ENCODE measurements at places on chromosomes 11 and 22. TPM values are rescaled to one million over a fixed set of nuclear protein-coding genes. Genes with fewer than 3 reads are reported as not detected.
A peak's percentile ranks its signal among the peaks of the same experiment; 100 is the strongest.

- H3K4me1 ChIP-seq: peaks cover 3% of the 10 kb centered on the region
- H3K27me3 ChIP-seq: no peaks in the 10 kb centered on the region
- peaks cover 6% of the 10 kb centered on the region for H3K36me3 ChIP-seq
- no peak overlapping the region for H3K4me3 ChIP-seq
- no peak for DNase-seq
These were observed 35.4 kb upstream of the SERPIND1 start for GRCh38 chr22:20738394-20739089.

Gene LRRC55
- not detected for polyA plus RNA-seq

Gene EXPH5
- 0.03 TPM for polyA plus RNA-seq

- no peaks in the 10 kb centered on the region for H3K27me3 ChIP-seq
- no peak overlapping the region for H3K4me3 ChIP-seq
- no peak for DNase-seq
- peaks cover 6% of the 10 kb centered on the region for H3K36me3 ChIP-seq
These were observed 11.5 kb upstream of the NEAT1 start for GRCh38 chr11:65410936-65411680.

Gene TNNI2
- polyA plus RNA-seq: not detected

Gene CALCA
- not detected for polyA plus RNA-seq

DNA sequence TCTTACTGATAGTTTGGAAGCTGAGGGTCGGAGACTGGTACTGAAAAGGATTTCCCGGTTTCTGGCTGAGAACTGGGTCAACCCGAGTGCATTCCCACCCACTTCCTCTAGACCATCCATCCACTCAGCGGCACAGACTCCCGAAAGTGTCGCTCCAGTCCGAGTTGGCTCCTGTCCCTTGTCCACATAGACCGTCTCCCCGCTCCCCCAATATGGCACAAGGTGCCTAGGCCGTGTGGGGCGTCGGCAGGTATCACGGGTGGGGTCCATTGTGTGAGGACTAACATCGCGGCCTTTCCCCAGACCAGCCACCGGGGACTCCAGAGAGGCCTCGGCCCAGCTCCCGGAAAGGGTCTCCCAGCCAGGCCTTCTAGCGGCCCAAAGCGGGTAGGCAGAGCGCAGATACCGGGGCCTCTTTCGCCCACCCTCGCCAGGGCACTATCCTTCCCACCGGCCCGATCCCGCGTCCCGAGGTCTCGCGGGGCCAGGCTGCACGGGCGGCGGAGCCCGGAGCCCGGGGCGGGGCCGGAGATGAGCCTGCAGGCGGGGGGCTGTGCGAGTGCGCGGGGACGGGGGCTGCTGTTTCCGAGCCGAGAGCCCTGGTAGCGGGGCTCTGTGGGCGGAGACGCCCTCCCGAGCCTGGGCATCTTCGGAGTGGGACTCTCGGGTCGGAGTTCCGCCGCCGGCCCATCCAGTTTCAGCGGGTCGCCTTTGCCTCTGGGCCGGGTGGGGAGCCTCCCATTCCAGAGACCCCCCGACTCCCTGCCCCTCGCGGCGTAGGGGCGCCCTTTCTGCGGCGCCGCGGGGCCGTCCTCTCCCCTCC is 21.1 kb downstream of the SERPINH1 start:
- no peaks in the 10 kb centered on the region for H3K36me3 ChIP-seq
- H3K4me3 ChIP-seq: peak overlapping the region; percentile 62
- peak overlapping the region; percentile 94 for H3K27ac ChIP-seq
- no peaks in the 10 kb centered on the region for H3K27me3 ChIP-seq

DNA sequence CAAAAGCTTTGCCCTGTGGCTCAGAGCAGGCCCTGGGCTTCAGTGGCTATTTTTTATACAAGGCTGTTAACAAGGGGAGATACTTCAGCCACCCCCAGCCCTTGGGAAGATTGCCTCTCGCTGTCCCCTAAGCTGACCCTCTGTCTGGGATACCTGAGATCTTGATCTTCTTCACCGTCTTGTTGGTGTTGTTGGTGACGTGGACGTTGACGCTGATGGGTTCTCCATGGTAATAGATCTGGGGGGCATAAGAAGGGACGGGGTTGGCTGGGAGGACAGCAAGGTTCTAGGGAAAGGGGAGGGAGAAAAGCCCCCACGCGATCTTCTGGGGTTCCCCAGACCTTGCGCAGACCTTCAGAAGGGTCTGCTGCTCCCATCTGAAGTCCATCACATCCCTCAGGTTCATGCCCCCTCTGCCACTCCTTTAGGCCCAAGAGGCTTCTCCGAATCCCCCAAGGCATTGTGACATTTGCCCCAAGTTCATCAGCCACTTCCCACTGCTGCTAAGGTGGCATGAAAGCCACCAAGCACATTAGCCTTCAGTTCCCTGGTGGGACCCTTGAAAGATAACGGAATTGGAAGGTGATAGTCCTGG is 36.7 kb downstream of the TPBGL start:
- H3K27ac ChIP-seq: no peak overlapping the region
- H3K4me1 ChIP-seq: peaks cover 31% of the 10 kb centered on the region
- H3K27me3 ChIP-seq: no peaks in the 10 kb centered on the region

Gene PDE2A
- 16.8 TPM for polyA plus RNA-seq

DNA sequence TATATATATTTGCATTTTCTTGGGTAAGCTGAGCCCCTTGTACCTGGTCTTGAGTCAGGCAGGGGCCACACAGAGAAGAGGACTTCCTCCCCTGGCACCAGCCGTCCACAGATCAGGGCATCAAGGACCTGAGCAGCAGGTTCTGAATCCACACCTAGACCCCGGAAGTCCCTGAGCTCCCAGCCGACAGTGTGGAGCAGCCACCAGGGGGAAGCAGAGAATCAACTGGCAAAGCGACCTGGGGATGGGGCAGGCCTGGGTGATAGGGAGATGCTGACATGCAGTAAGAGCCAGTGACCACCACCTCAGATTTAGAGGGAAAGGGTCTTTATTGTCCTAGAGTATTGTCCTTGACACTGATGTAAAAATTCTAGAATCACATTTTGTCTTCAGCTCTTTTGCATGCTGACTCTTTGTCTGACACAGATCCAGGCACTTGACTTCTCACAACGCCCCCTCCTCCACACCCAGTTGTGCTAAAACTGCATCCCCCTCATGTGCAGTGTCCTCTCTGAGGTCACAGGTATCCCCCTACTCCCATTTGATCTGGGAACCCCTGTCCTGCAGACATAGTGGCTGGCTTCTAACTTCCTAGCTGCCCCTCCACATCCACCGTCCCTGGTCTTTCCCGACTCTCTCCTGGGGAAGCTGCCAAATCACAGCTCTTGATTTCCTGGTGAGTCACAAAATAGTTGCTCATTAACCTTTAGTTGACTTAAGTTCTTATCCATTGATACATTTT is 109.3 kb downstream of the GGTLC2 start:
- H3K36me3 ChIP-seq: no peaks in the 10 kb centered on the region
- no peaks in the 10 kb centered on the region for H3K4me1 ChIP-seq
- H3K27me3 ChIP-seq: no peaks in the 10 kb centered on the region
- no peak overlapping the region for H3K4me3 ChIP-seq

All from endothelial cell of umbilical vein (primary cell).